ENCODE measurements at places on chromosomes 7 and 10.
A peak's percentile ranks its signal among the peaks of the same experiment; 100 is the strongest.

DNA sequence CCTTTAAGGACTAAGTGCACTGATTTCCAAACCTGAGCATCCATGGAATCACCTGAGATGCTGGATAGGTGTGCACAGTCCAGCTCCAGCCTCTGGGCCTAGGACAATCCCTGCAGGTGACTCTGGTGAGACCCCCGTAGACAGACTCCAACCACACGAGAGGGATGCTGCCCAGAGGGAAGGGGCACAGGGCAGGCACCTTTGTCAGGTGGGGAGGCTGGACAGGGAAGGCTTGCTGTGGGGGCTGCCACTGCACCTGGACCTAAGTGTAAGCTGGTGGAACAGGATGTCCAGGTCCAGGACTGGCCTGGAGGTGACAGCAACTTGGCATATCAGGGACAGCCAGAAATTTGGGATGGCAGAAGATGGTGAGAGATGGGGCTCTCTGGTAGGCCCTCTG is 45.1 kb upstream of the CTBP2 start:
- no peak for DNase-seq

DNA sequence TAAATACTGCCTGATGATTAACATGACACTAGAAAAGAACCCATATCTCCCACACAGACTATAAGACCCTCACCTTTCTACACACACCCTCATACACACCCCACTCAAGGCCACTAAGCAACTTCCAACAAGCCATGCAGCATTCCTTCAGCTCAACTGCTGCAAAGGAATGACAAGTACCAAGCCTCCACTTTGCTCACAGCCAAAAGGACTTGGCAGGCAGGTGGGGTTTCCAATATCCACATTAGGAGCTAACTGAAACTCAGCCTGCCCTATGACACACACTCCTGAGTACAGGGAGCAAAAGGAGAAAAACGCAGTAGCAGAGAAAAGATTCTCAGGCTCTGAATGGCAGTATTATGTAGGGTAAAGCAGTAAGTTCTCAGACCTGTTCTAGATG is 13.4 kb downstream of the USP54 start:
- DNase-seq: peak; percentile 63

DNA sequence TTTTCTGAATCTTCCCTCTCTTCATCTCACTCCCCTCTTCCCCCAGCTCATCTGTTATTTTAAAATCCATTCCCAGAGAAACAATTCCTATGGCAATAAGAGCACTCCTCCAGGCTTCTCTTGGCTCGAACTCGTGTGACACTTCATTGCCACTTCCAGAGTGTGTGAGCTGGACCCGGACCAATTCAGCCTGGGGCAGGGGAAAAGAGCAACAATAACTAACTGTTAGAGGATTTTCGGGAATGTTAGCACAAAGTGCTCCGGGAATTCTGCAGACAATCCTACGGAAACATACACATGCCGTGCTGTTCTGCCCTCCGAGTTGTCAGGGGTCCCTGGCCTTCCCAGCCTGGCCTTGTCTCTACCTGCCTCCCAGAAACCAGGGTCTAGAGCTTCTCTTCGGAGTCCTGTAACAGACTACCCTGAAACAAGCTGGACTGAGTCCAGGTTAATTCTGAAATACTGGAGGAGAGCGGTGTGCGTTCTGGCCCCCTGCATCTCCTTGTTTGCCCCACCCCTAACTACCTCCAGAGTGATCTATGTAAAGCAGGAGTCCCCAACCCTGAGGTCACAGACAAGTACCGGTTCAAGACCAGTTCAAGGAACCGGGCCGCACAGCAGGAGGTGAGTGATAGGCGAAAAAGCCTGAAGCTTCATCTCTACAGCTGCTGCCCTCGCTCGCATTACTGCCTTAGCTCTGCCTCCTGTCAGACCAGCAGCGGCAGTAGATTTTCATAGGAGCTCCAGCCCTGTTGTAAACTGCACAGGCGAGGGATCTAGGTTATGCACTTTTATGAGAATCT is 11.3 kb downstream of the COL26A1 start:
- peak; percentile 71 for DNase-seq

GRCh38 chr7:12929476-12930140 is 242.2 kb downstream of the ARL4A start:
- no peak for DNase-seq

DNA sequence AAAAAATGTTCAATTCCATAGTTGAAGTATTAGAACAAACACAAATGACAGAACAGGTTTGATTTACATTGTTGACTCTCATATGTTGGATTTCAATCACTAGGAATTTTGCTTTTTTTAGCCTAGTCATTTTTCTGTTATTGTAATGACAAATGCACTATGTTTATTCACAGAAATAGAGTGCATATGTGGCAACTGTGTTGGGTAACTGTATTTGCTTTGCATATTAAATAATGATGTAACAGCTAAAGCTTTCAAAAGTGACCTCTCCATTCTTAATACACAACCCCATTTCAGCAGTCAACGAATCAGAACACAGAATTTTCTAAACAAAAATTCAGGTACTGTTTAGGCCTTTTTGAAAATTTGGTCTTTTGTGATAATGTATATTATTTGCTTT is 54.0 kb upstream of the SLC26A5 start:
- no peak for DNase-seq

DNA sequence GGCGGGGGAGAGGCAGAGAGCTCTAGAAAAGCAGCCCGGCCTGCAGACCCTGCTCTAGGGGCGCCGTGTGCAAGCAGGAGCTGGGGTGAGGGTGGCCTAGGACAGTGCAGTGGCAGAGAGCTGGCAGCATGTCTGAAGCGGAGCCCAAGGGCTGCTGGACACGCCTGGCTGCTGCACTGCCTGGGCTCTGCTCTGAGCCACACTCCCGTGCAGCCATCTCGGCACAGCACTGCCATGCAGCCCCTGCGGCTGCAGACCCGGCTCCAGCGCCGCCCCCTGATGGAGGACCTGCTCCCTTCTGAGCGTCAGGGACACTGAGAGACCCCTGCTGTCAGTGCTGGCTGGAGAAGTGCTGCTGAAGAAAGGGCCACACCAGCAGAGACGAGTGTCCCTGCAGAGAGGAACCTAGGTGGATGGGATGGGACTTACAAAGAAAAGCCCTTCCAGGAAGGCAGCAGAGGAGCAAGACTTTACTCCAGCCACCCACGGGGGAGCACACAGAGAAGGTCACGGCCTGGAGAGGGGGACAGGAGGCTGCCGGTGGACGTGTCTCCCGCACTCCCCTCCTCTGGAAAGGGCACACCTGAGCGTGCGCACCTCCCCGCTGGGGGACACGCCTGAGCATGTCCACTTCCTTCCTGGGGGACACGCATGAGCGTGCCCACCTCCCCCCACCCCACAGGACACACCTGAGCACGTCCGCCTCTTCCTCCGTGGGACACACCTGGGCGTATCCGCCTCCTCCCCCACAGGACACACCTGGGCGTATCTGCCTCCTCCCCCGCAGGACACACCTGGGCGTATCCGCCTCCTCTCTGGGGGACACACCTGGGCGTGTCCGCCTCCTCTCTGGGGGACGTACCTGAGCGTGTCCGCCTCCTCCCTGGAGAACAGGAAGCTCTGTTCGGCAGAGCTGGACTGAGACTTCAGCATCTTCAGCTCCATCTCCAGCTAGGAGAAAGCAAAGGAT is 252.9 kb downstream of the MAD1L1 start:
- DNase-seq: no peak

Measured in ELF-1 (cell line).